ENCODE measurements at places on chromosomes 11 and 22. TPM values are rescaled to one million over a fixed set of nuclear protein-coding genes. Genes with fewer than 3 reads are reported as not detected.

GRCh38 chr22:20571531-20572007, 64.2 kb downstream of the MED15 start:
- DNase-seq: no peak

DNA sequence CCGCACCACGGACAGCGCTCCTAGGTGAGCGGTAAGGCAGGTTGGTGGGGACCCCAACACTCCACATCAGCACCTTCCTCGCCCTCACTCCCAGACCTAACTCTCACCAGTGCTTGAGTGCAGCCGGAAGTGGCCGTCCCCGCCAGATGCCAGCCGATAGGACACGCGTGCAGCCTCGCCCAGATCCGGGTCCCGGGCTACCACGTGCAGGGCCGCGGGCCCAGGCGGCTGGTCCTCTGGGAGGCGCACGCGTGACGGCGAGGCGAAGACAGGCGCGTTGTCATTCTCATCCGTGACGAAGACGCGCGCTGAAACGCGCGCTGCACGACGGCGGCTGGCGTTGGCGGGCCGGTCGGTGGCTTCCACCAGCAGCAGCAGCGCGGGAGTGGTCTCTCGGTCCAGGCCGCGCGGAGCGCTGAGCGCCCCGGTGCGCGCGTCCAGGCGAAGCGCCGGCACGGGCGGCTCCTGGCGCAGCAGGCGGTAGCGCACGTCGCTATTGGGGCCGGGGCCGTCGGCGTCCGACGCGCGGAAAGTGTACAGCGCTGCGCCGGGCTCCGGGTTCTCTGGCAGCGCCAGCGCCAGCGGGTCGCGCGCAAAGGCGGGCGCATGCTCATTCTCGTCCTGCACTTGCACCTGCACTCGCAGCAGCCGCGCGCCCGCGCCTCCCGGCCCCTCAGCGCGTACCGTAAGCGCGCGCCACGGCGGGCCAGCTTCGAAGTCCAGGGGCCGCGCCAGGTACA, 10.8 kb upstream of the TPP1 start:
- no peak for DNase-seq

- DNase-seq: no peak
Observed at GRCh38 chr11:61176446-61176845, 15.2 kb upstream of the VPS37C start.

DNA sequence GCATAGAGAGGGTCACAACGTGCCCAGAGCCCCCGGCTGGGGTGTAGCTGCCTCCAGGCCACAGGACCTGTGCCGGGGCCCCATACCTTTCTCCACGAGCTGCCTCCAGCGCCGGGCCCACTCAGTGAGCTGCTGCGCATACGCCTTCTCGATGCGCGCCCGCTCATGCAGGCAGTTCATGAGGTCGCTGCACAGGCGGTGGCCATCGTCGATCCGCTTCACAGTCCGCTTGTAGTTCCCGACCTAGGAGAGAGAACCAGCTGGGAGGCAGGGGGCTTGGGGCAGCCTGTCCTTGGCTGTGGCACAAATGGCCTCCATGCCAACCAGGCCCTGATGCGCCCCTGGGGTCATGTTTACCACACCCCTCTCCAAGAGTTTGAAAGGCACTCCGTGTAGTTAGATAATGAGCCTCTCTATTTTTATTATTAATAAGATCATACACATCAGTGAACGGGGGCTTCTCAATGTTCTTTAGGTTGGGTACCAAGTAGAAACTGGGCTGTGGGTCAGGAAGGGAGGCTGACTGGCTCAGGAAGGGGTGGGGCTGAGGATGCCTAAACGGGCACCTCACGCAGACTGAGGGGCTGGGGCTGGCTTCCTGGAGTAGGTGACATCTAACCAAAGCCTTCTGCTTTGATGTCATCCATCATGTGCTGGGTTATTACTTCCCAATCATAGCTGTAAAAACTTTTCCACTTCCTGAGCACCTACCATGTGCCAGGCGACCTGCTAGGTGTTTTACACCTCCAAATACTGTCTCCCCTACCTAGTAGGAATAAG, 36.5 kb upstream of the ARFGAP3 start:
- DNase-seq: no peak

GRCh38 chr11:1699771-1700170, 2.8 kb downstream of the KRTAP5-6 start:
- DNase-seq: peak; percentile 77

GRCh38 chr11:106466521-106467080, 389.1 kb downstream of the AASDHPPT start:
- no peak for DNase-seq

GRCh38 chr22:19822301-19823117, 32.2 kb downstream of the GNB1L start:
- DNase-seq: peak; percentile 76

CCDC87 gene
- 0.39 TPM for total RNA-seq

ZNF202 gene
- total RNA-seq: 11.2 TPM

ARHGAP20 gene
- total RNA-seq: 0.91 TPM

PTPN5 gene
- not detected for total RNA-seq

SCGB1D1 gene
- not detected for total RNA-seq
